HCT116 (cell line): ENCODE measurements at places on chromosomes 12 and 14. TPM values are rescaled to one million over a fixed set of nuclear protein-coding genes. Genes with fewer than 3 reads are reported as not detected.

GRCh38 chr12:89862511-89863445 is 154.1 kb upstream of the ATP2B1 start:
- H3K27me3 ChIP-seq, result no peaks in the 10 kb centered on the region
- no peaks in the 10 kb centered on the region for H3K4me1 ChIP-seq
- H3K36me3 ChIP-seq, result no peaks in the 10 kb centered on the region
- H3K4me3 ChIP-seq, result no peak overlapping the region

- no peaks in the 10 kb centered on the region for H3K27me3 ChIP-seq
- H3K27ac ChIP-seq, result no peak overlapping the region
- no peaks in the 10 kb centered on the region for H3K4me1 ChIP-seq
These were observed 54.9 kb upstream of the TMX1 start for GRCh38 chr14:51185180-51185579.

DNA sequence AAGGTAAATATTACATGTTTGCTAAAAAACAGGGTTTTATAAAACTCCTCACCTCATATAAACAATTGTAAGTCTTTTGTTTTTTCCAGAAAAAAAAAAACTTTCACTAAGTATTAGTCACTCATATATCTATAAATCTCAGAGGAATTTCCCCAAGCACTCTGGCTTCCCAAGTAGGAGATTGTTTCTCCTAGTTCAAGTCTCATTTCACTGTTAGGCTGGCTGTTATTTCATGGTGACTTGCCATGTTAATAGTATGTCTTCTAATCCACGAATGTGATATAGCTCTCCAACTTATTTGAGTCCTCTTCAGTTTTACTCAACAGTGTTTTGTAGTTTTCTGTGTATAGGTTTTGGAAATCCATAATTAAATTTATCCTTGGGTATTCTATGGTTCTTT is 61.6 kb downstream of the CAPZA3 start:
- H3K4me3 ChIP-seq, result no peak overlapping the region
- no peak overlapping the region for H3K27ac ChIP-seq
- no peak for DNase-seq
- no peaks in the 10 kb centered on the region for H3K27me3 ChIP-seq
- H3K36me3 ChIP-seq, result no peaks in the 10 kb centered on the region

DNA sequence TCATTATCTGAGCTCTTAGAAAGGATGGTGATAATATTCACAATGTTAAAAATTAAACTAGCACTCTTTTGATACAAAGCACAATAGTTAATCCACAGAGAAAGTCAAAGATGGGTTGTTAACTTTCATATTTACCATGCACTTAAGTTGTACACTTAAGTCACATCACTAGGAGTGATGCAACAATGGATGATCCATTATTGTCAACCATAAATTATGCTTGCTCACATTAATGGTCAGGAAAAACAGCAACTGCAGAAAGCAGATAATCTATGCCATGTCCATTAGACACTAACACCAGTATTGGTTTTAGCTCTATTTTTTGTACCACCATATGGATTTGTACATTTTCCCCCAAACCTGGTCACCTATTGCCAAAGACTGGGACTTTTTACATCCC is 195.5 kb downstream of the FOXA1 start:
- H3K36me3 ChIP-seq, result no peaks in the 10 kb centered on the region
- no peak overlapping the region for H3K27ac ChIP-seq
- H3K27me3 ChIP-seq, result no peaks in the 10 kb centered on the region
- H3K4me1 ChIP-seq, result no peaks in the 10 kb centered on the region
- no peak overlapping the region for H3K4me3 ChIP-seq

Gene GNG2
- 0.74 TPM for total RNA-seq

DNA sequence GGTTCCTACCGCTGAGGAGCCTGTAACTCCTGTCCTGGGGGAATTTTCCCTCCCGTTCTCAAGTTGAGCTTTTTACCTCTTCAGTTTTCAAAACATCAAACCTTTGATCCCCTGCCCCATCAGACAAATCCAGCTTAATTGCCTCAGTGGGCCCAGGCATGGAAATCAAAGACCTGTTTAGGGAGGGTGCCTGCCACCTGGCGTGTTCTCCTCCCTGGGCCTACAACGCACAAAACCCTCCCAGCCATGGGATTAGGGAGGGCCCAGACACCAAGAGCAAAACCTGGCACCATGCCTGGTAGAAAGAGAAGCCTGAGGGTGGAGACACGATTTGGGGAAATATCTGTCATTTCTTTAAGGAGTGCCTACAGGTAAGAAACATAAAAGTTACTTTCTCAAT is 672.9 kb downstream of the BCL11B start:
- no peak for DNase-seq
- H3K4me3 ChIP-seq, result no peak overlapping the region
- H3K4me1 ChIP-seq, result no peaks in the 10 kb centered on the region

DNA sequence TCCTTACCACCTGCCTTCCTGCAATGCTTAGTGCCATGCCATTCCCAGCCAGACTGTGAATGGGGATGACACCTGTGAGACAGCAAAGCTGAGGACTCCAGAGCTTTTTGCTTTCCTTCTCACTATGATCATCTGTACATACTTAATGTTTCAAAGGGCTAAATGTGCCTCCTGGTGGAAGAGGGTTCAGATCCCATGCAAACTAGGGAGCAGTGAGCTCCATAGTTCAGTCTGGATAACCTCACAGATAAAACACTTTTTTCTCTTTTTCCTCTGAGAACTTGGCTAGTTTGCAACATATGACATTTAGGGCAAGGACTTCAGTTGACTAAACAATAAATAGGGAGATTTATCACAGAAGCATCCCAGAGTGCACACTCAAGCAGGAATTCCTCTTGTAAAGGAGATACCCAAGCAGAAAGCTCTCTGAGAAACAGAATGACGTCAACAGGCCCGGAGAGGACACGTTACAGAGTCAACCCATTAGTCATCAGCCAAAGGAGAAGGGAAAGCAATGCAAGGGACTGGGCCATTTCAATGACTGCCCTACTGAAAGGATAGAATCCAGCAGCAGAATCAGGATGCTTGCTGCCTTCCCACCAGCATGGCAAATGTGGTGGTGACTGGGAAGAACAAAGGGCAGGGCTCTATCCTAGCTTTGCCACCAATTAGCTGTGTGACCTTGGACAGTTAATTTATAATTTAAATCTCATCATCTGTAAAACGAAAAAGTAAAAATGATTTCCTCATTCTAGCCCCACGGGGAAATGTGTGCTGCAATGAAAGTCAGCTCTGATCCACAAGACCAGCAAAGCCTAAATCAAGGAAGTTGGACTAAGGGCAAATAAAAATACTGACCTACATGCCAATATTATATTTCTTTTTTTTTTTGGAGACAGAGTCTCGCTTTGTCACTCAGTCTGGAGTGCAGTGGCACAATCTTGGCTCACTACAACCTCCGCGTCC is 80.8 kb upstream of the ACTN1 start:
- DNase-seq, result no peak
- H3K27ac ChIP-seq, result no peak overlapping the region
- H3K4me1 ChIP-seq, result no peaks in the 10 kb centered on the region

GRCh38 chr12:93583627-93584392 is 11.3 kb downstream of the SOCS2 start:
- no peaks in the 10 kb centered on the region for H3K4me1 ChIP-seq
- no peaks in the 10 kb centered on the region for H3K27me3 ChIP-seq
- no peak for DNase-seq
- H3K27ac ChIP-seq, result no peak overlapping the region
- no peaks in the 10 kb centered on the region for H3K36me3 ChIP-seq

Gene TMEM30B
- 0.12 TPM for total RNA-seq

- no peak for DNase-seq
- H3K27me3 ChIP-seq, result no peaks in the 10 kb centered on the region
- no peaks in the 10 kb centered on the region for H3K36me3 ChIP-seq
- H3K4me3 ChIP-seq, result no peak overlapping the region
- no peak overlapping the region for H3K27ac ChIP-seq
These were observed 206.0 kb upstream of the MYL2 start for GRCh38 chr12:111126331-111126730.

- no peaks in the 10 kb centered on the region for H3K36me3 ChIP-seq
- no peak overlapping the region for H3K27ac ChIP-seq
- peaks cover 6% of the 10 kb centered on the region; the same call in 1 of the 2 replicates for H3K4me1 ChIP-seq
- H3K27me3 ChIP-seq, result no peaks in the 10 kb centered on the region
- DNase-seq, result no peak
- no peak overlapping the region for H3K4me3 ChIP-seq
These were observed 54.4 kb upstream of the PRMT8 start for GRCh38 chr12:3436461-3437065.

GRCh38 chr12:104505095-104505818 is 48.5 kb downstream of the CHST11 start:
- no peaks in the 10 kb centered on the region for H3K36me3 ChIP-seq
- no peaks in the 10 kb centered on the region for H3K4me1 ChIP-seq
- no peak overlapping the region for H3K4me3 ChIP-seq
- no peak for DNase-seq
- H3K27me3 ChIP-seq, result no peaks in the 10 kb centered on the region

Gene AQP5
- not detected for total RNA-seq

Gene CLEC9A
- total RNA-seq, result not detected

Gene ACOT4
- not detected for total RNA-seq

- no peaks in the 10 kb centered on the region for H3K36me3 ChIP-seq
- H3K27me3 ChIP-seq, result no peaks in the 10 kb centered on the region
- DNase-seq, result no peak
- H3K4me1 ChIP-seq, result no peaks in the 10 kb centered on the region
These were observed 1.6 kb downstream of the TBX5 start for GRCh38 chr12:114404083-114404925.

Gene KCNC2
- not detected for total RNA-seq

DNA sequence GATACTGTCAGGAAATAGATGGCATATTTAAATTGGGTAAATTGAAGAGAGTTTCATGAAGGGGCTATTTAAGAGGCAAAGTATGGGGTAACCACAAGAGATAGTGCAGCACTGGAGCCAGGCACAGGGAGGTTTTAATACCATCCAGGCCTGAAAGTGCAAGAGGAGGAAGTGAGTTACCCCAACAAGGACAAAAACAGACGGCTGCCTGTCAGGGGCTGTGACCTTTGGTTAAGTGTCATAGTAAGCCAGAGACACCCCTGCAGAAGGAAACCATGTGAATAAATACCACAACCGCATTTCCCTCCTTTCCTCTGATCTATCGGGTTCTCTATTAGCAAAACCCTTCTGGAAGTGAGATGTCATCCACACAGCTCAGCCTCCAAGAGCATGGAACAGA is 122.0 kb upstream of the DHRS4 start:
- no peak for DNase-seq
- H3K4me1 ChIP-seq, result peaks cover 43% of the 10 kb centered on the region
- H3K36me3 ChIP-seq, result no peaks in the 10 kb centered on the region
- no peak overlapping the region for H3K27ac ChIP-seq
- no peaks in the 10 kb centered on the region for H3K27me3 ChIP-seq

DNA sequence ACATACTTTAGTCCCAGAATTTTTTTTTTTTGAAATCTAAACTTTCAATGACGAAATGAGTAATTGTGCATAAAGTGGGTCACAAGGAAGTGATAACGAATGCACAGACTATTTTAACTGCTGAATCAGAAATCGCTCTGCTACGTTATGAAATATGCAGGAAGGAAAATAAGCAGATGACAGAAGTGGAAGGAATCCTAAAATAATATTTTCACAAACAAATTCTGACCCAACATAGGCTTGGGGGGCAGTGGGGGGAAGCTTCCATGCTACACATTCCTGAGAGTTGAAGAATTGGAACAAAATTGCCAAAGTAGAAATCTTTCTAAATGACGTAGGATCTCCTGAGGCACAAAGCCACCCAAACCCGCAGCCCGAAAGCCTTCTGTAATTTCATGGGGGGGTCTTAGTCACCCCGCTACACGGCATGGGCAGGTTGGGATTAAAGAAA is 89.6 kb downstream of the ARF6 start:
- H3K4me3 ChIP-seq, result no peak overlapping the region
- H3K27me3 ChIP-seq, result no peaks in the 10 kb centered on the region
- no peaks in the 10 kb centered on the region for H3K36me3 ChIP-seq
- H3K4me1 ChIP-seq, result no peaks in the 10 kb centered on the region
- no peak overlapping the region for H3K27ac ChIP-seq

- no peak overlapping the region for H3K27ac ChIP-seq
- H3K36me3 ChIP-seq, result no peaks in the 10 kb centered on the region
- H3K4me3 ChIP-seq, result no peak overlapping the region
- H3K27me3 ChIP-seq, result no peaks in the 10 kb centered on the region
- no peaks in the 10 kb centered on the region for H3K4me1 ChIP-seq
These were observed 806.8 kb downstream of the AACS start for GRCh38 chr12:125871811-125872594.

Gene CLEC7A
- total RNA-seq, result not detected

- H3K27me3 ChIP-seq, result no peaks in the 10 kb centered on the region
- H3K4me3 ChIP-seq, result no peak overlapping the region
- no peak overlapping the region for H3K27ac ChIP-seq
- H3K4me1 ChIP-seq, result no peaks in the 10 kb centered on the region
- no peaks in the 10 kb centered on the region for H3K36me3 ChIP-seq
These were observed 93.0 kb upstream of the MGAT4C start for GRCh38 chr12:86349196-86349595.

DNA sequence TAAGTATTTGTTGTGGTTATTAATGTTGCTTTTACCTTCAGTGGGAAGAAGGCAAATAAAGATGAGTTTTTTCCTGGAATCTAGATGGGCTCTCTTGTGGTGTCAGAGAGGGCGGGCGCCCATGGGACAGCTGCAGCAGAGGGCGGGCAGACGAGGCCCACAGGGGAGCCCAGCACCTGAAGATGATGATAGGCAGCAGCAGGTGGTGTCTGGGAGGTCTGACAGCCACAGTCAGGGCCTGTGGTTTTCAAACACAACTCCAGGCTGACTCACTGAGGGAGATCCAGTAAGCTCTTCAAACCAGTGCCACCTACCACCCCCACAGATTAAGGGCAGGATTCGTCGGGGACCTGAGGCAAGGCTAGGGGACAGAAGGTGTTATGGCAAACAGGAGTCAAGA is 42.8 kb downstream of the NKX2-1 start:
- H3K27ac ChIP-seq, result no peak overlapping the region
- no peaks in the 10 kb centered on the region for H3K36me3 ChIP-seq
- peaks cover 10% of the 10 kb centered on the region for H3K4me1 ChIP-seq
- no peaks in the 10 kb centered on the region for H3K27me3 ChIP-seq
- H3K4me3 ChIP-seq, result no peak overlapping the region
- DNase-seq, result no peak

Gene POMT2
- 30.2 TPM for total RNA-seq

- H3K4me1 ChIP-seq, result no peaks in the 10 kb centered on the region
- no peak overlapping the region for H3K4me3 ChIP-seq
- no peak overlapping the region for H3K27ac ChIP-seq
These were observed 21.1 kb downstream of the NUBPL start for GRCh38 chr14:31582286-31582691.

- no peak overlapping the region for H3K4me3 ChIP-seq
- peaks cover 27% of the 10 kb centered on the region for H3K4me1 ChIP-seq
- H3K36me3 ChIP-seq, result no peaks in the 10 kb centered on the region
- no peaks in the 10 kb centered on the region for H3K27me3 ChIP-seq
These were observed 3.2 kb upstream of the TDG start for GRCh38 chr12:103962493-103962892.

- no peak overlapping the region for H3K4me3 ChIP-seq
- H3K4me1 ChIP-seq, result peaks cover 5% of the 10 kb centered on the region; the same call in 1 of the 2 replicates
- H3K36me3 ChIP-seq, result no peaks in the 10 kb centered on the region
These were observed 142.0 kb downstream of the KTN1 start for GRCh38 chr14:55722054-55722453.
